Stimulated activated CD8-positive, alpha-beta memory T cell treated with anti-CD3 and anti-CD28 coated beads, Interleukin-7, amount 100 ng/mL, for 24 hours (primary cell): ENCODE measurements at places on chromosomes 4 and X.

GRCh38 chr4:42566835-42567234 is 90.1 kb downstream of the ATP8A1 start:
- DNase-seq, result no peak

- DNase-seq, result no peak
Observed at GRCh38 chr4:86855572-86855971, 6.4 kb upstream of the SLC10A6 start.

GRCh38 chr4:111997785-111998184 is 147.5 kb upstream of the FAM241A start:
- DNase-seq, result no peak

- no peak for DNase-seq
Observed at GRCh38 chr4:140149846-140150635, 3.9 kb downstream of the MAML3 start.

- DNase-seq, result no peak
Observed at GRCh38 chrX:14309431-14309830, 219.9 kb upstream of the GLRA2 start.

GRCh38 chr4:140875746-140876452 is 119.7 kb upstream of the TBC1D9 start:
- DNase-seq, result no peak

GRCh38 chr4:138051157-138051556 is 191.0 kb downstream of the SLC7A11 start:
- DNase-seq, result no peak

DNA sequence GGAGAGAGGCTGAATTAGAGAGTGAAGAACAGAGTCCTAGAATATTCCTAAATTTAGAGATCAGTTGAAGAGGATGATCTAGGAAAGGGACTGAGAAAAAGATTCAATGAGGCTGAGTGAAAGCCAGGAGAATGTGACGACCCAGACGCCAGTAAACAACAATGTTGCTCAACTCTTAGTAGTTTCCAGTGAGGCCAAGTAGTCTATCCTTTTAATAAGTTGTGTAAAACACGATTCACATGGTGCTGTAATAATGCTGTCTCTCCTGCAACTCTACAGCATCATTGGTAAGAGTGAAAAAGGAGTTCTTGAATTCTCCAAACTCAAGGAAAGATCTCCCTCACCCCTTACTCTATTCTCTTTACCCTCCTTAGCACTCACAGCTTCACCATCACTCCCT is 140.3 kb downstream of the CFAP299 start:
- DNase-seq, result no peak

DNA sequence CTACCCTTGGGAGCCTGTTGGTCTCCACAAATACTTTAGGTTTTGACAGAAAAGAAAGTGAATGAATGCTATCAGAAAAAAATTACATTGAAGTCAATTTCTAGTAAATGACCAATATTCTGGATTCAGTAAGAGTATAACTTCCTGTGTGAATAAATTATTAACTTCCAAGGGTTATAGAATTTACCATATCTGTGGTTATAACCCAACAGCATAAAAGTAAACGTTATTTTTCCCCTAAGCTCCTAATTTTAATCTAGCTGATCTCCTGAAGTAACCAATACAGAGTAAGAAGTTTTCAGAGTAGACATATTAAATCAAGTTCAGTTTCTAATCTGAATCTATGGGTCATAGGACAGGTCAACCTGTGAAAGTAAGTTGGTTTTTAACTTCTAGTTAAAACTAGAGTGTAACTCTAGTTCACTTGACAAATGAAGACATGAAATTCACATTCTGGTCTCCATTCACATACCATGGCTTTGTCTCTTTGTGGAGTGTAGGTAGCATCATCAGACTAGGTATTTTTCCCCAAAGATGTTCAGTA is 22.8 kb downstream of the DTHD1 start:
- DNase-seq, result no peak

- no peak for DNase-seq
Observed at GRCh38 chr4:108272561-108272960, 103.8 kb upstream of the LEF1 start.

DNA sequence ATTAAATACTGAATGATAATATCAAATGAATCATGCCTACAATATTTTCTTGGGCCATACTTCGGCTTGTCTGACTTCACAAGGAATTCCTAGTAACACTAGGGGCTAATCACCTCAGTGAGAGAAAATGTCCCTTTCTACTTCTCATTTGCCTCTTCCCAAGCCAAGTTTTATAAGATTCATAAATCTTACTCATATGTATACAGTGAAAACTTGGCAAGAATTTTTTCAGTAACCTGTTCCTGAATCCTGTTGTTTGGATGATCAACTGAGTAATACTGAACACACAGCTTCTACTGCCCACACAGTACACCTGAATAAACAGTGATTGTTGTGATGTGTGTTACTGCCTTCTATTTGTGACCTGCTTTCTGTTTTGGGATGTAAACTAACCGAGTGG is 16.5 kb downstream of the TMPRSS11E start:
- no peak for DNase-seq

DNA sequence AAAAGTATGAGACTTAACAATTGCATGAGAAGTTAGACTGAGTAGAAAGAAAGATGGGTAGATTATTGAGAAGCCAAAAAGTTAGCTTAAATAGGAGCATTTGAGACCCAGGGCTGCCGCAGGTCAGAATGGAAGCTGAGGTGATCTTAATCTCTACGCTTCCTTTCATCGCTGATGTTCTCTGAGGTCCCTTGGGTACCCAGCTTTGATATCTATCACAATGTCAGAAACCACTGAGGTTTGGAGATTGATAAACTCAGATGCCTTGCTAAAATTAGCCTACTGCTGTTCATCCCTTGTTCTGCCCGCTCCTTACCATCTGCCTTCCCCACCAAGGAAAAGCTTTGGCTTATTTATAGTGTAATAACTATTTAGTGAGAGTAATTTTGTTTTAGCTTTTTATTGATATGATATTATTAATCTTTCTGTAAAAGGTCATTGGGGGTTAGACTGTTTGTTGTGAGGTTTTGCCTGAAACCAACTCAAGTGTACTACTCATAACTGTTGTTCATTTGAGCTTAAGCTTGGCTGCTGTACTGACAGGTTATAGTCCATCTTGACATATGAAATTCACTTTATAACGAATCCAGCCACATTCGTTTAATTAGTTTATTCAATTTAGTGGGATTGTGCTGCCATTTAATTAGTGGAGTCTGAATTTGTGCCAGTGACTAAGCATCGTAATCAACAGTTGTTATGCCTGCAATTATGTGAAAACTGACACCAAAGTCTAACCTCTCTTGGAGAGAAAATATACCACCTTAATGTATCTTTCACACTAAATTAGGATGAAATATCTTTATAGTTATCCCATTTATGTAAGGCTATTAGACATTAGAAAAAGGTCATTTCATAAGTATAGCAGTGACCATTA is 15.1 kb downstream of the MCUB start:
- no peak for DNase-seq

DNA sequence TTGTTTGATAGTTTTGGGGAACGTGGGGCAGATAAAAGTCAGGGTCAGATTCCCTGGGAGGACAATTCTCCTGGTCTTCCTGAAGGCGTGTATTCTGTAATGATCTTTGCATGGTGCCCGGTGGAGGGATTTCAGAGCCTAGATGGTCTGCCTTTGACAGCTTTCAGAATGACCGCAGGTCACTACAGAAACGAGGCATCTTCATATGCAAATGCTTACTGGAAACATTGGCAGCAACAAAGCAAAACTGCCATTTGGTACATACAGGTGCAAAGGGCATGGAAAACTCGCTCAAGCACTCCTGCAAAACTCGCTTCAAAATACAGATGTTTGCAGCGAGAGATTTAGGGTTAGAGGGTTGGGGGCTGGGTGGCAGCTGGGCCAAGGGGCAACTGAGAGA is 8.8 kb downstream of the C4orf50 start:
- no peak for DNase-seq

DNA sequence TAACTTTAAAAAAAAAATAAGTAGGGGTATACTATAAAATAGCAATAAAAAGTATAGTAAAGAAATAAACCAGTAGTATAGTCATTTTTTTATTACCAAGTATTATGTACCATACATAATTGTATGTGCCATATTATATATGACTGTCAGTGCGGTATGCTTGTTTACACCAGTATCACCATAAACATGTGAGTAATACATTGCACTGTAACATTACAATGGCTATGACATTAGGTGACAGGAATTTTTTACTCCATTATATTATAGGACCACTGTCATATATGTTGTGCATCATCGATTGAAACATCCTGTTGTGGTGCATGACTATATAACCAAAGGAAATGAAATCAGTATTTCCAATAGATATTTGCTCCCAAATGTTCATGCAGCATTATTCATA is 176.9 kb upstream of the ARHGAP24 start:
- no peak for DNase-seq

DNA sequence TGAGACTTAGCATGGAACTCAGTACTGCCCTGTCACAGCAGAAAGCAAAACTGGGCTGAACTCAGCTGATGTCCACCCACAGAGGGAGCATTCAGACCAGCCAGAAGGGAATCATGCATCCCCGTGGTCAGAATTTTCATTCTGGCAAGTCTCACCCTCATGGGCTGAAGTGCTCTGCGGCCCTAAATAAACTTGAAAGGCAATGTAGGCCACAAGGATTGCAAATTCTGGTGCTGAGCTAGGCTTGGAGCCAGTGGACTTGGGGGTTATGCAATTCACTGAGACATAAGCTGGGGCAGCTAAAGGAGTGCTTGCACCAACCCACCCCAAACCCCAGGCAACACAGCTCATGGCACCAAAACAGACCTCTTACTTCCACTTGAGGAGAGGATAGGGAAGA is 494.1 kb downstream of the GABRG1 start:
- no peak for DNase-seq

GRCh38 chrX:34642849-34643248 is 14.2 kb downstream of the TMEM47 start:
- DNase-seq, result no peak

- no peak for DNase-seq
Observed at GRCh38 chrX:68710870-68711576, 63.6 kb downstream of the STARD8 start.

DNA sequence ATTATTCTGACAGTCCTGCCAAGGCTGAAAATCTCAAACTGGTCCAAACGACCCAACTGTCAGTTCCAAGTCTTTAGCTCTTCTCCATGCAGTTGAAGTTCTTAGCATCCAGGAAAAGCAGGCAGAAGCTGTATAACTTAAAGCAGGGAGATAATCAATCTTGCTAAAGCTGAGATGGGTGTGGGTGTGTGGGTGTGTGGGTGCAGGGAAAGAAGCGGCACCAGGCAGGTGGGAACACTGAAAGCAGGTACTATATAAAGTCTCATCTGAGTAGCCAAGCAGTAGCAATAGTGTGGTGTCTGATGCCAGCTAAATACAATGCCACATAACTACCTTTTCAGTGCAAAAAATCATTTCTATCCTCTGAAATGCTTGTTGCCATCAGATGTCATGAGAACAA is 69.7 kb upstream of the EGFL6 start:
- DNase-seq, result no peak

DNA sequence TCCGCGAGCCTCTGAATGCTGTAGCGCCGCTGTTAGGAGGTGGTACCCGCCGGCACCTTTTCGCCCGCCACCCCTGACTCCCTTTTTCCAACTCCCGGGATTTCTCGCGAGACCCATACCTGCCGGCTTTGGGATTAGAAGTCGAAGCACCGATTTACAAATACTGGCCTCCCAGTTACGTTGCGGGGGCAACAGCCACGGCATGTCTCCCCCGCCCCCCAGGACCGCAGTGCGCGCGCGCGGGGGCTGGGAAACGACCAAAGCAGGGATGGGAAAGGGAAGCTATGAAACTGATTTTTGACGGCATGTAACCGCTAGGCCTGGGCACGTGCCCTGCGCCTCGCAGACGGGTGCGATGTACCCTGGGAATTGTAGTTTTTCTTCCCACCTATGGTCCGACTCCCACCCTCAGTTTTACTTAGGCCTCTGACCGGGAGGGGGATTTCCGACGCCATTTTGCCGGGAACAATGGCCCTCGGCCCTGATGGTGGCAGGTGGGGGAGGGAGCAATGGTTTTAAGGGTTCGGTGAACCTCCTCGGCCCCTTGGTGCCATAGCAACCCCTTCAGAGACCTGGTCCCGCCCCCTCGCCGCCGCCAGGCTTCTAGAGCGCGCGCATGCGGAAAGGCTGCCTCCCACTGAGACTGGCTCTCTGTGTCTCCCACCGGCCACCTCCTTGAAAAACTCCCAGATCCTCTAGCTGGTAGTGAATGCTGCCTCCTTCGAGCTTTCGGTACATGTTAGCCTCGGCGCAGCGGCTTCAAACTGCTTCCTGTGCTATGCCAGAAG is 772 bp upstream of the WNK3 start:
- DNase-seq, result no peak

GRCh38 chr4:113006632-113007031 is 42.8 kb upstream of the ANK2 start:
- no peak for DNase-seq

- no peak for DNase-seq
Observed at GRCh38 chrX:4710618-4711433, 997.4 kb upstream of the PRKX start.
